ENCODE measurements at places on chromosomes 4 and X.

GRCh38 chr4:171817026-171817425, 3.8 kb downstream of the GALNTL6 start:
- DNase-seq = no peak

DNA sequence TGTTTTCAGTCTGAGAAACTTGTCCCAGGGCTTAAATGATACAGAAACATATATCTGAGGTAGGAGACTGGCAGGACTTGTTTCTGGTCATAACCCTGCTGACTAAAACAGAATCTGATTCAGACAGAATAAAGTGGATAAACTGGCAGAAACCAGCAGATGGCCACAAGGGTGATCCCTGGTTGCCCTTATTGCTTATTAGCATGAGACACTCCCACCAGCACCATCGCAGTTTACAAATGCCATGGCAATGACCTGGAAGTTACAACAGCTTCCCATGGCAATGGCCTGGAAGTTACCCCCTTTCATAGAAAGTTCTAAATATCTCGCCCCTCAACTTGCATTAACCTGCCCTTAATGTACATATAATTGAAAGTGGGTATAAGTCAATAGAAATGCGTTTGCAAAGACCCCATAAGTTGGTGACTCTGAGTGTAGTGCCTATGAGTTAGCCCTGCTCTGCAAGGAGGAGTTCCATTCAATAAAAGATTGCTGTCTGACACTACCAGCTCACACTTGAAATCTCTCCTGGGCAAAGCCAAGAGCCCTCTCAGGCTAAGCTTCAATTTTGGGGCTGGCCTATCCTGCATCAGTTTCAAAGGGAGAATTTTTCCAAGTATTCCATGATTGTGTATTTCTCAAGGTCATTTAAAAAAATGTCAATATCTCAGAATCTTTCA, 52.9 kb upstream of the PAGE5 start:
- no peak for DNase-seq

GRCh38 chrX:10110316-10110935, 46.3 kb upstream of the CLCN4 start:
- DNase-seq = no peak

DNA sequence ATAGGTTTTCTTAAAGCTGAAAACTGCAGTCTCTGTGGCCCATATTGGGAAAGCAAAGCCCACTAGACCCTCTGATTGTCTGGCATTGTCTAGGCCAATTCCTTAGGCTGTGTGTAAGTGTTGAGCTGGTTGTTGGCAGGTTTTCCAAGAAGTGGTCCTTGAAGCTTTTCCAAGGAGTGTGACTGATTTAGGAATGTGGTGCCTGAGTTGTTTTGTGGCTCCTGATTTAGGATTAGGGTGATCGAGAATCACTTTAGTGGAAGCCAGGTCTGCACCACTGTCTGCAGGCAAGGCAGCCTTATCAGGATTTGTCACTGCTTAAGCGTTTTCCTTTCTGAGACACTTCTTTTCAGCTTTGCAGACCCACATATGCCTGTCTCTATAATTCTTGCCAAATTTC, 339.0 kb upstream of the DDX53 start:
- DNase-seq = no peak

- DNase-seq = no peak
Observed at GRCh38 chrX:42837747-42838146, 59.8 kb upstream of the PPP1R2C start.

- DNase-seq = no peak
Observed at GRCh38 chr4:78956975-78957374, 17.7 kb upstream of the PAQR3 start.

DNA sequence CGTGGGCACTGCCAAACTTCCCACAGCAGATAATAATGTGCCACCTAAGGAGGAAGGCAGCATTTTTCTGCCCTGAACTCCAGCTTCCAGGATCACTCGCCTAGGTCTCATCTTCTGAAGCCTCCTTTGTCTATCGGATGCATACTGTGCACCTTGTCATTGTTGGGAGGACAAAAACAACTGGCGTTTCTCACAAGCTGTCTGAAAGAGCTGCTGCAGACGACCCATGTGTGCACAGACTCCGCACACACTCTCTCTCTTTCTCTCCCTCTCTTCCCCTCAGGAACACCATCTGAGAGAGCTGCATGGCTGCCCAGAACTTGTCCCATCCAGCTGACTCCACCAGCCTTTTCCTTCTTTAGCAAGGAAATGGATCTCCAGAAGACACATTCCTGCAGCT, 83.0 kb downstream of the MAML3 start:
- no peak for DNase-seq

GRCh38 chr4:184705692-184706091, 28.2 kb downstream of the CENPU start:
- DNase-seq = no peak

DNA sequence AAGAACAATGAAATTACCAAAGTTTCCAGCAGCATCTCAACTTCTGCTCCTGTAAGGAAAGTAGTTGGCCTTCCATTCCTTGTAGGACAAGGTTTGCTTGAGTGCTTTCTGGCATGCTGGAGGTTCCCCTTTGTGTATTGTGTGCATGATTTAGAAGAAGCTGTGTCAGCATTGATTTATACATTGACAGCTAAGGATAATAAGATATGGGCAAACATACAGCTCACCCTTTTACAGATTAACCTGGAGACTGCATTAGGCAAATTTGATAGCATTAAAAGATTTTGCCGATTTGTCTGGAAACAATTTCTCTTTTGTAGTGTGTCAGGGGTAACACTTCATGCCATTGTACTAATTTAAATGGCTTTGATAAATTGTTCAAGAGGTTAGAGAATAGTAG, 221.8 kb upstream of the PACRGL start:
- no peak for DNase-seq

DNA sequence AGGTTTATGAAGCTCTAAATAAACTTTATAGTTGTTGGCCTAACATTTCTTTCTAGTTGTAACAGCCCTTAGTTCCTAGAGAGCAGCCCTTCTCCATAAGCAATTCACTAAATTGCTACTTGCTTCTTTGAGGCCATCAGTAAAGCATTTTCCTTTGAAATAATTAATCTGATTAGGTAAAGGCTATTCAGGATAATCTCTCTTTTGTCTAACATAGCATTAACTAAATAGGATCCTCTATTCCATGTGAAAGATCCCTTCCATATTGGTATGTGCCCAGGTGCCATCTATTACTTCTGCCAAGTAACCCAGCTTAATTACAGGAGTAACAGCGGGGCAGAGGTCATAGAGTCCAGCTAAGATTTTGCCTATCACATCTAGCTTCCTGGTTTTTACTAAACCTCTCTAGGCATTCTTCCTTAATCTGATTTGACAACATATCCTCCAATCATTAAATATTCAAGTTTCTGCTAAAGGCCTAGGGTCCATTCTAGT, 1408.0 kb downstream of the PCDH18 start:
- no peak for DNase-seq

DNA sequence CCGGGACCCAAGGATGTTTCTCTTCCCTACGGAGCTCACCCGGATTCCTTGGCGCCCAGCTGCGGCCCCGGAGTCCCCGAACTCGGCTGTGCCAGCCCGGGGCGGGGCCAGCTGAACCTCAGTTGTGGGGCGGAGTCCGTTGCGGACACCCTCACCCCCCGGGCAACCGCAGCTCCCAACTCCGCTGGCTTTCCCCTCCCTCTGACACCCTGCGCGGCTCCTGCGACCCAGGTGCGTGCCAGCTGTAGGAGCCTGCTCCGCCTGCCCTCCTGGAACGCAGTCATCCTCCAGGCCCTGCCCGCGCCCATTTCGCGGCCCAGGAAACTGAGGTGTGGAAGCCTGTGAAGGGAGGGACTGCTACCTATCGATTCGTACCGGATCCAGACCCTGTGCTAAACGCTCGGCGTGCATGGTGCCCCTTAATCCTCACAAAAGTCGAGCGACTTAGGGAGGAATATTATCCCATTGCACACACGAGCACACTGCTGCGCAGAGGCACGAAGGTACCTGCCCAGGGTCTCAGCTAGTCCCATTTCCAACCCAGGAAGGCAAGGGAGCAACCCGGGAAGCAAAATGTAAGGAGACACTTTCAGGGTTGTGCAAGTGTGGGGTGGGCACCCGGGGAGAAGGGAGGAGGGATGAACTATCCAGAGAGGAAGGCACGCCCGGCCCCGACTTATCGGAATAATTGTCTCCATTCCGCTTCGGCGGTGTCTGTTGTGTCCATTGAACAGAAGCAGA, 12.3 kb downstream of the MSX1 start:
- no peak for DNase-seq

DNA sequence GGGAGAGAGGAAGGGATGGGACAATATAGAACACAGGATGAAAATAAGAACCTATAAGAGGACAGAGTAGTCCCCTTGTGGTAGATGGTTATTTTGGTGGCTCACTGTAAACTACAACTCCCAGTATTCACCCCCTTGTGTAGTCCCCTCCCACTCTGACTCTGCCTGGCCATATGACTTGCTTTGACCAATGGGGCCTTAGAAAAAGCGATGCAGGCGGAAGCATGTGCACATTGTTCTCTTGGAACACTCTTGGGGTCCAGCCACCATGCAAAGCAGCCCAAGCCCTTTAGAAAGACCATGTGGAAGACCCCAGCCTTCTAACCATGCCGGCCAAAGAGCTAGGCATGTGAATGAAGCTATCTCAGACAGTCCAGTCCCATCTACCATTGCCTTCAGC, 415.0 kb downstream of the BCOR start:
- DNase-seq = no peak

- DNase-seq = no peak
Observed at GRCh38 chr4:60129740-60130139, 1070.4 kb upstream of the ADGRL3 start.

- peak; percentile 90 for DNase-seq
Observed at GRCh38 chr4:140152013-140152703, 1.8 kb downstream of the MAML3 start.

DNA sequence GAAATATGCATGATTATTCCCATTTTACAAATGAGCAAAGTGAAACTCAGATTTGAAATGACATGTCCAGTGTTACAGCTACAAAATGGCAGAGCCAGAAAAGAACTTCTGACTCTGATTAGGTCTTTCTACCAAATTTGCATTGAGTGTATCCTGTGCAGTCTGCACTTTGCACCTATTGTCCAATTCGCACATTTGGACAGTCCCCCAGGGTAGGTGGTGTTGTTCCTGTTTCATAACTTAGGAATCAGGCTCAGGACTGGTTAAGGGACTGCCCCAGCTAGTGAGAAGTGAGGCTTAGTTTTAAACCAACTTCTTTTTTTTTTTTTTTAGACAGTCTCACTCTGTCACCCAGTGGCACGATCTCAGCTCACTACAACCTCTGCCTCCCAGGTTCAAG, 137.9 kb upstream of the NALF2 start:
- no peak for DNase-seq

DNA sequence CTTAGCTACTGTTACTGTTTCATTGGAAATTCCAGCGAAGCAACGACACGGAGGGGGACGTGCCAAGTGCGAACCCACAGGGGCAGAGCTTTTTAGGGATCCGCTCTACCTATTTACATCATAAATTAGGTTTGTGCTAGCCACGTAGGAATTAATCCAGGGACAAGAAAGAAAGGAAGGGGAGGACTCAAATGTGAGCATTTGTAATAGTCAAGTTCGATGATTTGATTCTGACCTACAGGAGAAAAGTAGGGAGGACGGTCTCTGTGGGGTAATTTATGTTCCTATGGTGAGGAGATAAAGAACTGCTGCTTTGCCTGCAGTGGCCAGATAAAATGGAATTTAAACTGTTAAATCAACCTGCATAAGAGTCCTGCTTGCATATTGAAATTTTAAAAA, 1.7 kb downstream of the INTS6L start:
- DNase-seq = no peak

- DNase-seq = no peak
Observed at GRCh38 chr4:88015659-88016295, 8.3 kb downstream of the PKD2 start.

GRCh38 chr4:44256414-44256813, 192.2 kb downstream of the KCTD8 start:
- DNase-seq = no peak

- DNase-seq = no peak
Observed at GRCh38 chr4:107258359-107258758, 222.2 kb upstream of the DKK2 start.

GRCh38 chr4:94669672-94670664, 87.8 kb upstream of the BMPR1B start:
- DNase-seq = no peak

DNA sequence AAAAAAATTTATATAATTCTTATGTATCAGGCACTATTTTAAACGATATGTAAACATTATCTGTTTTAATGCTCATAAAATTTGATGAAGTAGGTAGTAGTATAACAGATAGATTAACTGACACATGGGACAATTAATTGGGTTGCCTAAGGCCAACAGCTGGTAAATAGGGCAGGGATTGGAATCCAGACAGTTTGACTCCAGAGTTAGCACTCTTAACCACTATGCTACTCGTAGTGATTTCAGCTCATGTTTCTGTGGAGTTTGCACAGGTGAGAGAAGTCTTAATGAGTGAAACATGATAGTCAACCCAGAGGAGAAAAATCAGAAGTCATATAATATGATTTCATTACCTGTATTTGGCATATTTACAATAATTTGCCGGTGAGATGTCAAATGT, 126.0 kb upstream of the WDFY3 start:
- no peak for DNase-seq
